ENCODE measurements at places on chromosomes 2 and 18.

- no peak for DNase-seq
Measured at GRCh38 chr2:142991295-142991694, 113.8 kb downstream of the KYNU start.

- DNase-seq, result no peak
Measured at GRCh38 chr2:158723181-158723838, 71.8 kb upstream of the DAPL1 start.

- no peak for DNase-seq
Measured at GRCh38 chr18:2312440-2312839, 258.9 kb downstream of the METTL4 start.

DNA sequence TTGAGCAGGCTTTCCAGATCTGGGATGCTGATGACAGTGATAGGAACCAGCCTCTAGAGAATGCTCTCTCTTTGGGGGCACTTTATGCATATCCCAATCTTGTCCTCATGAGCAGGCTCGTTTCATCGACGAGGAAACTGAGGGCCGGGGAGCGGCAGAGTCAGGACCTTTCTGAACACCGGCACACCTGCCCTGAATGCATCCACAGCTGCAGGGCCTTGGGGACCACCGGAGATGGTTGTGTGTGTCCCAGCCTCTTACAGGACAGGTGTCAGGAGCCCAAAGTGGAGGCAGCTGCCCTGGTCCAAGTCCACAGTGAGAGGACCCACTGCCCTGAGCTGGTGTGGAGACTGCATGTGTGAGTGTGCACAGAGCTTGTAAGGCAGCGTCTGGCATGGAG, 47.6 kb upstream of the FAHD2A start:
- DNase-seq, result no peak

DNA sequence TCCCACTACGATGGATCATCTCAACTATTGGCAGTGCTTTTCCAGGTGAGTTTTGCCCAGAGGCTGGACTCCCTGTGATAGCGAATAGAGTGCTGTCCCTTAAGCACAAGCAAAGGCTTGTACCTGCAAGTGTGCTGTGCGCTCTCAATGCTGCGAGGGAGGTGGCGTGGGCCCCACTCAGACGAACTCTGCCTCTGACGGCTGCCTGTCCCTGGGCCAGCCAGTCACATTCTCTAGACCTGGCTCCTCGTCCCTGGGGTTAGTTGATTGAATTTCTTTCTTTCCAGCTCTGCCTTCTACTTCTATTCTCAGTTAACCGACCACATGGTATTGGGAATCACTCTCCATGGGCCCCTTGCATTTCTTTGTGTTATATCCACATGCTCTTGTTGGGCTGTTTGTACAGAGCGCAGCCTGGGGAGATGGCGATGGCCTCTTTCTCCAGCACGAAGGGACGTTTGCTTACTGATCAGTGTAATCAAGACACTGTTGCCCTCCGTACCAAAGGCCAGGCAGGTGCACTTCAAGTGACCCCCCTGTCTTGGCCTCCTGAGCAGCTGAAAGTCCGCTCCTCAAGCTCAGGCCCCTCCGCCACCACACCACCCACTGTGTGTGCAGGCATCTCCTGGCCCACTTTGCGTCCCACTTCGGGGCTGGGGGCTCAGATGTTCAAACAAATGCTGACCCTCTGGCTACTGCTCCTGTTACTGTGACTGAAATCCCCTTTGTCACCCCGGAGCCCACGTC, 151.3 kb downstream of the ZNF236 start:
- DNase-seq, result no peak

GRCh38 chr2:242020196-242021004, 150.9 kb downstream of the RTP5 start:
- no peak for DNase-seq

GRCh38 chr2:80293039-80293438, 11.5 kb downstream of the LRRTM1 start:
- no peak for DNase-seq

GRCh38 chr18:2240311-2240705, 331.0 kb downstream of the METTL4 start:
- no peak for DNase-seq

GRCh38 chr2:120862201-120863060, 126.8 kb downstream of the GLI2 start:
- no peak for DNase-seq

GRCh38 chr18:51076503-51076902, 46.5 kb downstream of the SMAD4 start:
- no peak for DNase-seq

DNA sequence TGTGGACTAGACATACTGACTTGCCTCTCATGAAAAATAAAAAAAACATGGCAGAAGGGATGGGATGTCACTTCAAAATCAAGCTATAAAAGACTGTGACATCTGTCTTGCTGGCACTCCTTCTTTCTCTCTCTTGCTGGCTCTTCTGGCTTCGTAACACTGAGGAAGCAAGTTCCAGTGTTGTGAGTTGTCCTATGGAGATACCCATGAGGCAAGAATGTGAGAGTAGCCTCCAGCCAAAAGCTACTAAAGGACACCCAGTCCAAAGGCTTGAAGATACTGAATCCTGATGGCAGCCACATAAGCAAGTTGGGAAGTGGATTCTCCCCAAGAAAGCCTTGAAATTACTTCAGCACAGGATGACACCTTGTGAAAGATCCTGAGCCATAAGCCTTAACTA, 376.1 kb upstream of the TMEFF2 start:
- no peak for DNase-seq

DNA sequence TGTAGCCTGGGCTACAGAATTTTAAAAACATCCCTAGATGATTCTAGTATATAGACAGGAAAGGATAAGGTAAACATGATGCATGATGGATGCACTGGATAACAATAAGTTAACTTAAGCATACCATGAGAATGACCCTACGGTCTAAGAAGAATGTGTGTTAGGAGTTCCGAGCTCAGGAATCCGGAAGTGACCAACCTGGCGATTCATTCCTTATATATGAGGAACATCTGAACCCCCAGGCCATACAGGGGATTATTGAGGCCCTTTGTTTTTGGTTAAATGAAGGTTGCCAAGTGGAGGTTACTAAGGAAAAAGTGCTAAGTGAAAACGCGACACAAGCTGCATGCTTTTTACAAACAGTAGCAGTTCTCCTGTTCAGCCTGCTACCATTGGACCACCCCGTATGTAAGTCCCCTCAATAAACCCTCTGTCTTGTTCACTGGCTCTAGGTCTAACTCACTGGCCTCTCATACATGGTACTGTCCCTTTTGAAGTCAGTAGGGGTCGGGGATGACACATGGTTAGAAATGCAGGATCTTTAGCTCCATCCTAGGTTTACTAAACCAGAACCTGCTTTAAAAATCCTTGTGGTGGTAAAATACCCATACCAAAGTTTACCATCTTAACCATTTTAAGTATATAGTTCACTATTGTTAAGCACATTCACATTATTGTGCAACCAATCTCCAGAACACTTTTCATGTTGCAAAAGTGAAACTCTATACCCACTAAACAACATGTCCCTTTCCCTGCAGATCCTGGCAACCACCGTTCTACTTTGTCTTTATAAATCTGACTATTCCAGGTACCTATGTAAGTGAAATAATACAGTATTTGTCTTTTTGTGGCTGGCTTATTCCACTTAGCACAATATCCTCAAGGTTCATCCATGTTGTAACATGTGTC, 111.0 kb upstream of the MAP4K3 start:
- DNase-seq, result no peak

GRCh38 chr2:201906777-201907562, 100.6 kb downstream of the CDK15 start:
- DNase-seq, result no peak

- DNase-seq, result no peak
Measured at GRCh38 chr18:8536231-8536630, 73.0 kb upstream of the RAB12 start.

DNA sequence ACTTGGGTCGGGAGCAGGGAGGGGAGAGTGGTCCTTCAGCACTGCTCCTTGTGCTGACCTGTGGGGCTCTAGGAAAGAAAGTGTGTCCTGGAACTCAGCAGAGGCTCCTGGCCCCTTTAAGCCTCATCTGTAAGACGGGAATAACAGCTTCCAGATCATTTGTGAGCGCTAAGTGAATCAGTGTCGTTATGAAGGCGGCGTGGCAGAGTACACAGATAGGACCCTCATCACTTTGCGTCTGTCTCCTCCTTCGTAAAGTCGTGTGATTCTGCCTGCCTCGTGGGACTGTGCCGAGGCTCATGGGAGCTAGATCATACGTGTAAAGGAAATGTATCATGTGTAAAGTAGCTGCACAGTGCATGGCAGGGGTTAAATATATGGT, 18.6 kb downstream of the COLEC11 start:
- DNase-seq, result no peak

DNA sequence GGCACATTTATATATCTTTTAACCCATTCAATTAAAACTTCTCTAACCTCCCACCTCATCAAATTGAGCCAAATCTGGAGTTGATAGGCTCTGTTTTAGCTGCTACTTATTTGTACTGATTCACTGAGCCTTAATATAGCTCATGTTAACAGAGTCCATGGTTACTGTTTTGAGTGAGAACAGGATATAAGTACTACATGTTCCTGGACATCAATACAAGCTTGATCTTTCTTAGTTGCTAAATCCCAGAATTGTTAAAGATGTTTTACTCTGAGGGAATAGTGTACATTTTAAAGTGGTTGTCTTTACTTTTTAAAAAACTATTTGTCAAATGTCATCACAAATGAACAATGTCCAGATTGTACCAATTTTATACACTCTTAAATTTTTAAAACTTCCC, 157.7 kb downstream of the RPRM start:
- no peak for DNase-seq

GRCh38 chr2:2639251-2640139, 308.4 kb upstream of the MYT1L start:
- no peak for DNase-seq

DNA sequence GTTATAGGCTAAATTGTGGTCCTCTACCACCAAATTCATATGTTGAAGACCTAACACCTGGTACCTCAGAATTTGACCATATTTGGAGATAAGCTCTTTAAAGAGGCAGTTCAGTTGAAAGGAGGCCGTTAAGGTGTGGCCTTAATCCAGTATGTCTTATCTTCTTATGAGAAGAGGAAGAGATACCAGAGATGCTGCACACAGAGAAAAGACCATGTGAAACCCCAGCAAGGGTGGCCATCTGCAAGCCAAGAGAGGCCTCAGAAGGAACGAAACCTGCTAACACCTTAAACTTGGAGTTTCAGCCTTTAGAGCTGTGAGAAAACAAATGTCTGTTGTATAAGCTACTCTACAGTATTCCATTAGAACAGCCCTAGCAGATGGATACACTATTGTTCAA, 528.1 kb upstream of the DCC start:
- DNase-seq, result no peak

GRCh38 chr2:218041302-218042168, 27.5 kb upstream of the RUFY4 start:
- DNase-seq, result no peak

DNA sequence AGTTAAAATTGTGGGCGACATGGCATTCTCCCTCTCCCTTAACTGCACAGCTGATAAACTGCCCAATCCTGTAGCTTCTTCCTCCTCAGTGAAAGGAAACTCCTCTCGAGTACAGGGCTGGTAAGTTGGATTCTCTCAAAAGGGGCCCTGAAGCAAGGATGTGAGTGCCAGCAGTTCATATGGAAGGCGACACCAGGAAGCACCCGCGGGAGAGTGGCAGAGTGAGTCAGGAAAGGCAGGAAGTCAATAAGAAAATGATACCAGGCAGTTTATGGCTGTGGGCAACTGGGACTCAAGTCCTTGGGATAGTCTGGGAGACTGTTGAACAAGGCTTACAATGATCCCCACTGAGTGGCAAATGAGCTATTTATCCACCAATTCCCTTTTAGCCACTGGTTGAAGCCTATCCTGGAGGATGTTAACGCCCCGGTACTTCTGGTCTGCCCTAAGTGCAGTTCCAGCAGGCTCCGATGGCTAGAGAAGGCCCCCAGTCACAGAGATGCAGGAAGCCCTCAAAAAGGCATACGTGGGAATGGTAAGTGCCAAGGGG, 34.8 kb downstream of the ABHD3 start:
- DNase-seq, result no peak

DNA sequence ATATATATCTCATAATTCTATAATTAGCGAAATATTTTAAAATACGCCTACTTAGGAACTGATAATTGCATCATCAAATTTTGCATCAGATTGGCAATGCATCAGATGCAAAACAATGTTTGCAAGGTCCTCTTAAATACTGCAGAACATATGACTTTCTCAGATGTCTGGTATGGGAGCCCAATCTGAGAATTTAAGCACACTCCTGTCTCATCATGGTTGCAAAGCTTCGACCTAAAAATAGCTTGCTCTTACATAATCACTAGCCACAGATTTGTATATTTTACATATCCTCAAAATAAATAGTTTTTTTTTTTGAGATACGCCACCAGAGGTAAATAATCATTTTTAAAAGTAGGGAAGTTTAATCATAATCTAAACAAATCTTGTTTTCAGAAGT, 123.2 kb downstream of the CABYR start:
- DNase-seq, result no peak

GRCh38 chr18:67672155-67672554, 155.6 kb upstream of the DSEL start:
- DNase-seq, result no peak

DNA sequence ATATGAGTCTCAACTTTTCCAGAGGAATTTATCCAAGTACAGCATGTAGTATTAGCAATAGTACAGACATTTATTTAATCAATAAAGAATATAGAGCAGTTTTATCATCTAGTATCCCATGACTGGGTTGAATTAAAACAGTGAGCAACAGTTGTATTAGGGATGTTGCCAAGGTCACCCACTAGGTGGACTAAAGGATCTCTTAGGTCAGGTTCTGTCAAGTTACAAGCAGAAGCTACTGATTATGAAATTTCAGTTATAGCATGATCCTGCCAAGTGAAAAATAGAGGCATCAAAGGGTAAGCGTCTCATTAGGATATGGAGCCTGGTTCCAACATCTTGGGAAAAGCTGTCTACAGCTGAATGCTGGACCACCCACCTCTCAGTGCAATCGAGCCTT, 52.1 kb upstream of the LAPTM4A start:
- no peak for DNase-seq

GRCh38 chr2:102092535-102092934, 50.0 kb upstream of the IL1R1 start:
- no peak for DNase-seq

DNA sequence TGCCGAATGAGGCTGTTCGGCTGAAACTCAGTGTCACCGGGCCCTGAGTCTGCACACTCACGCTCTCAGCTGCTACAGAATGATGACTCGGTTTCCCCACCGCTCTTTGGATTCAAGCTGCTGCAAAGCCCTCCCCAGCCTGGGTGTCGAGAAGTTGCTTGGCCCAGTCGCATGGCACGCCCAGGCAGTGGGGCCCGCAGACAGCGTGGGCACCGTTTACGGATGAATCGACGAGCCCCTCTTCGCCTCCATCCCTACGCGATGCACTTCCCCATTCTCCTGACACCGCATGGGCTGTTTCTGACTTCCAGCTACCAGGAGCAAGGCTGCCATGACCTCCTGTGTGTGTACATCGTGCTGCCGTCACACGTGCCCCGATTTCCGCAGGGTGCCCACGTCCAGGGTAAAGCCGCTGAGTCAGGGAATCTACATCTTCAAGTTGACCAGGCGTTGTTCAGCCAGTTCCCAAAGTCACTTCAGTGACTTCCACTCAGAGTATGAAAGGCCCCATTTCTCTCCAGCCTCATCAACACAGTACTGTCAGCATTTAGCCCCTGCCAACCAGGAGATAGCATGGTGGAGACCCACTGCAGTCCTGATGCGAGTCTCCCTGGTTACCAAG, 60.3 kb upstream of the GPC1 start:
- DNase-seq, result no peak

Measured in cortex of kidney (tissue), 1 donor.